ENCODE measurements at places on chromosomes 3 and 15.

GRCh38 chr3:50238549-50239026 is 2.6 kb downstream of the GNAI2 start:
- DNase-seq = peak; percentile 80

GRCh38 chr3:157157836-157158235 is 2.1 kb downstream of the CCNL1 start:
- no peak for DNase-seq

- no peak for DNase-seq
These were observed 230.5 kb downstream of the NFKBIZ start for GRCh38 chr3:102079809-102080197.

- peak; percentile 34 for DNase-seq
These were observed 10.0 kb upstream of the HCLS1 start for GRCh38 chr3:121670676-121671075.

DNA sequence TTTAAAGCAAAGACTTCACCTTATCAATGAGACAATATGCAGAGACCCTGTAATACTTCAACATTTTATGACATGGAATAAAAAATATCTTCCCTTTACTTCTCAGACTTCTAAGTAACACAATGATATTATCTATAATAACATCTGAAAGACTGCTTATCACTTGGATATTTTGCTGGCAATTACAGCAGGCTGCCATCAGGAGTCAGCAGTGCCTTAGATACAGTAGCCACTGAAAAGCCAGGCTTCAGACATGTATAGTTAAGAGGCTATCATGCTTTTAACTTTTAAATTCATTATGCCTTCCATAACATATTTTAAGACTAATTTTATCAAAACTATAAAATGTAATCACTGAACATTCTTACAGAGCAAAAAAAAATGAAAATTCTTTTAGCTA is 227.5 kb downstream of the NEK10 start:
- DNase-seq = no peak

GRCh38 chr3:118675305-118675704 is 359.3 kb downstream of the IGSF11 start:
- DNase-seq = no peak

GRCh38 chr3:4841776-4842440 is 137.3 kb upstream of the BHLHE40 start:
- no peak for DNase-seq

- no peak for DNase-seq
These were observed 646.0 kb upstream of the CFAP20DC start for GRCh38 chr3:59695860-59696259.

GRCh38 chr15:89575656-89576416 is 567 bp downstream of the TICRR start:
- no peak for DNase-seq

DNA sequence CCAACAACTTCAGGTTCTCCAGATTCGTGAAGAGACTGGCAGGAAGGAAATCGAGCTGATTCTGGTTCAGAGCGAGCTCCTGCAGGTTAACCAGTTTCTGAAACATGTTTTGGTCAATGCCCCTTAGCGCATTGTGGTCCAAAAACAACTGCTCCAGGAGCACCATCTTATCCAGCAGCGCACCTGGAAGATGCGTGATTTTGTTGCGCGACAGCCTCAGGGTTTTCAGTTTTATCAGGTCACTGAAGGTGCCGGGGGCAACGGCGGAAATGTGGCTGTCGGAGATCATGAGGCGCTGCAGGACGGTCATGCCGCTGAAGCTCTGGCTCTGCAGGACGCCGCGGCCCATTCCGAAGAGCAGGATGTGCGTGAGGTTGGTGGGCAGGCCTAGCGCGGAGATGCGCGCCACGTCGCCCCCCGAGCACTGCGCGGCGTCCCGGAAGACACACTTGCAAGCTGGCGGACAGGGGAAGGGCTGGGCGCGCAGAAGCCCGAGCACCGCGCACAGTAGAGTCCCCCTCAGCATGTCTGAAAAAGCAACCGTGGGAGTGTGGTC is 1.2 kb downstream of the GP5 start:
- no peak for DNase-seq

DNA sequence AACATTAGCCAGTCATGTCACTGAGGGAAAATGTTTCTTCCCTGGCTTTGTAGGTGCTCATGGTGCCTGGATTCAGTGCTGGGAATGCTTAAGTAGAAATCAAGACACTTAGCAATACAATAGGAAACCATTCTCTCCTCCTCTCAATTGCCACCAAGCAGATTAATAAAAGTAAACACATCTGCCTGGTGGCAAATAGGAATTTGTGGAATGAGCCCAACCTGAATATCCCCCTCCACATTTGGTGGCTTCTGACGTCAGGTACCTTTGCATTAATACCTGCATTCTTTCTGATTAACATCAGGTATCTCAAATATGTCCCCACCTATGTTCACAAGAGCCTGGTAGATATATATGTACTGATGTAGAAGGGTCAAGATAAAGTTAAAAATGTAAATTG is 42.7 kb downstream of the PPP2R3A start:
- no peak for DNase-seq
